NCI-H2107 (cell line): ENCODE measurements at places on chromosomes 2 and 18.

- DNase-seq = no peak
These were observed 168.6 kb upstream of the SIX2 start for GRCh38 chr2:45177870-45178269.

DNA sequence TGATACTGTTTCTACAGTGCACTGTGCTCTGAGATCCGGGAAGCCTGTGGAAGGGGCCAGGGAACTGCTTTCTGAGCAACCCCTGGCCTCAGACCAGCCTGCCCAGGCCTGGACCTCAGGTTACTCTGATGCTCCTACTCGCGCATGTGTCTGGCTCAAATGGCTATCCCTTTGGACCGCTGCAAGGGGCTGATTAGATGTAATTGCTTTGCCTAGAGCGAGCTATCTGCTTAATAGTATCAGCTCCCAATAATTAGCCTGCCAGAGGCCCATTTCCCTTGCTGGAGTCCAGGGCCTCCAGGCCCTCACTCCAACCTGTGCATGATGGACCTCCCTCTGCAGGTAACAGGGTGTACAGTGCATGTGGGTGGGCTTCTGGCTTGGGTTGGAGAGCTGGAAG lies 7.2 kb upstream of the KCNK3 start:
- DNase-seq = no peak

DNA sequence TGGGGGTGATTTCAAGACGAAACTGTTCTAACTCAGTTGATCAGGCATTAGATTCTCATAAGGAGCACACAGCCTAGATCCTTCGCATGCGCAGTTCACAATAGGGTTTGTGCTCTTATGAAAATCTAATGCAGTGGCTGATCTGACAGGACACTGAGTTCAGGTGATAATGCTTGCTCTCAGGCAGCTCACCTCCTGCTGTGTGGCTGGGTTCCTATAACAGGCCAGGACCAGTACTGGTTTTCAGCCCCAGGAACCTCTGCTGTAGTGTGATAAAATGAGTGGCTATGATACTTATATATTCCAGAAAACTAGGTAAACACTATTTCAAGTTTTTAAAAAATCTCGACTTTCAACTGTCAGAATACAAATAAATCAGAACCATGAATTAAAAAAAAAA lies 271.4 kb downstream of the GALNT13 start:
- DNase-seq = no peak

DNA sequence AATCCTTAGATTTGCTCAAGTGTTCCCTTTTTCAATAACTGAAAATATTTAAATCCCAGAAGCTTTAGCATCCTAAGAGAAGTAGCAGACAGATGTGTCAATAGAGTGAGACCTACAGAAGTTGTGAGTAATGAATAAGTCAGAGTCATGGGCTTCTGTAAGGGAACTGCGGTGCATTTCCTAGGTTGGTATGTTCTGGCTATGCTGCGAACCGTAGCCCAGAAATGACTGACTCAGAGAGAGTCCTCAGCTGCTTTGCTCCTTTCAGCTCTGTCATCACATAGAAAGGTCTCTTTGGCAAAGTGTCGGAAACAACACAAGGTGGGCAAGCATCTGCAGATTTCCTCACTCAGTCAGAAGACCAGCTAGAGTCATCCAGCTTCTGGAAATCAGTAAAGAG lies 297.1 kb downstream of the ARHGAP15 start:
- no peak for DNase-seq

GRCh38 chr18:5456577-5457461 lies 87.0 kb downstream of the EPB41L3 start:
- no peak for DNase-seq
